ENCODE measurements at places on chromosomes 2 and 18.

GRCh38 chr2:61645911-61646310 lies 107.8 kb upstream of the XPO1 start:
- no peak for DNase-seq

DNA sequence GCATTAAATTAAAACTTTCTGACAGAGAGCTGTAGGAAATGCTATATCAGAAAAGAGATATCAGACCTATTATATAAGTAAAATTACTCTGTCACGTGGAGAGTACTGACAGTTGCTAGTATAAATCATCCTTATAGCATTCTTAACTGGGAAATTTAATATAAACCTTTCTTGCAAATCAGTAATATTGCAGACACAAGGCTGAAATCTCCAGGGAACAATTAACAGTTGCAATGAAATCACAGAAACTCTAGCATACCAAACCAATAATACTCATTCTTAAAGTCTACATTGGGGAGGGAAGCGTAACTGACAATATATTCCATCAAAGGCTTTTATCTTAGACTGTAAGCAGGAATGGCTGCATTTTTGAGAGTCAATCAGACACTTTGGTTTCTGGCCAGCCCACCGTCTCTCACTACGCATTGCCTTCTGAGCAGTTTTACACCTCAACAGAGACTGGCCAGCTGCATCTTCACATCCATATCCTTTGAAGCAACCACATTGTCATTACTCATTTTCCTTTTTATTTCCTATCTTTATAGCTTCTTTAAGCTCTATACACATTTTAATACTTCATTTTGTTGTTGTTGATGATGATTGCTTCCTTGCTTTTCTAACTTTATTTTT lies 536.0 kb upstream of the CDH2 start:
- no peak for DNase-seq

DNA sequence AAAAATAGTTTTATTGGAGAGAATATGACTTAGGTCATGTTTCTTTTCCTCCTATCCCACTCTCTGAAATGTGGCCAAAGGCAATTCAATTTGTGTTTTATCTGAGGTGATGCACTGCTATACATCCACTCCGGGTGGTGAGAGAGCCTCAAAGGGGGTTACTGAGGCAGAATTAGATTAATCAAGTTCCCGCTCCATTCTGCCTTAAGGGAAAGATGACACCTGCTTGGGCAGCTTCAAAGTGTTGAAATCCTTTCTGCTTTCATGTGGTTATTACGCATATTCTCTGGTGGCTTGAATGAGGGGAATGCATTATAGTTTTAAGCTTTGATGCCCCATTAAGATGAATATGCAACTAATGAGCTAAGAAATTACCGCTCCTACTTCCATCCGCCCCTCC lies 213.0 kb upstream of the TMEFF2 start:
- DNase-seq: no peak

- no peak for DNase-seq
Observed at GRCh38 chr18:22865354-22866116, 67.6 kb upstream of the RBBP8 start.

DNA sequence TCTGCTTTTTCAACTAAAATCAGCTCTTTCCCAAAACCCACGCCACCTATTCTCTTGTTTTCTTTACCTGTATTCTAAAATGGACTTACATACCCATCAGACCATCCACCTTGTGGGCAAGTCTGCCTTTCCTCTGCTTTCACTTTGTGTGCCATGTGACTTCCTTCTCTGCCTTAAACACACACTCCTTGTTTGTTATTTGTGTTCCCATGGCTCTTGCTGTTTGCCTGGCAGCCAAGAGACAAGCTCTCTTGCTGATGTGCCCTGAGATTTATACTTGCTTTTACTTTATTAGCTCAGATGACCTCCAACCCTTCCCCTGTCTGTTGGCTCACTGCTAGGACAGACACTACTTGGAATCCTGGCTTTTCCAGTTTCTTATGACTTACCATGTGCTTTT lies 309.7 kb upstream of the LRRTM4 start:
- no peak for DNase-seq

DNA sequence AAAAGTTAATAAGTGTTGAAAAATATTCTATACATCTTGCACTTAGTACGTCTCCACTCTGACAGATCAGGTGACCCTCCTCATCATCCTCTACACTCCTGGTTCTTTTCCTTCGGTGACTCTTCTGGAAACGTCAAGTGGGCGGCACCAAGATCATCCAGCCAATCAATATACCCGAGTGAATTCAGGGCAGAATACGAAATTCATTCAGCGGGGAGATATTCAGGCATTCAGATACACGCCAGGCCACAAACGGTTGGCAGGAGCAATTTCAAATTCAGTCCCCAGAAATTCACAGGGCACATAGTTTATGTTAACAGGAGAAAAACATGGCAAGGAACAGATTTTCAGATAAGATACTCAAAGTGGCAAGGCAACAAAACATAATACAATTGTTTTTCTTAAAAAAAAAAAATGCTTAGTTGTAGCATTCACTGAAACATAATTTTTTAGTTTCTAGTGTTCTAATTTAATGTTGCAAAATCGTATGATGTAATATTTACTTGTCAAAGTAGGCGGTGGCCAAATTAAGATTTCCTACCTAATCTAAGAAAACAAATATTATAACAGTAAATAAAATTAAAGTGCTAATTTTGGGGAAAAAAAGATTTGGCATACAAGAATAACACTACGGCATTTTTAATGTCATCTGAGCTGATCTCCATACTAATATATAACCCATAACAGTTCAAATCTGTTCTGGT lies 4.2 kb downstream of the CLK1 start:
- no peak for DNase-seq

GRCh38 chr2:35976611-35977010 lies 379.0 kb upstream of the CRIM1 start:
- no peak for DNase-seq

DNA sequence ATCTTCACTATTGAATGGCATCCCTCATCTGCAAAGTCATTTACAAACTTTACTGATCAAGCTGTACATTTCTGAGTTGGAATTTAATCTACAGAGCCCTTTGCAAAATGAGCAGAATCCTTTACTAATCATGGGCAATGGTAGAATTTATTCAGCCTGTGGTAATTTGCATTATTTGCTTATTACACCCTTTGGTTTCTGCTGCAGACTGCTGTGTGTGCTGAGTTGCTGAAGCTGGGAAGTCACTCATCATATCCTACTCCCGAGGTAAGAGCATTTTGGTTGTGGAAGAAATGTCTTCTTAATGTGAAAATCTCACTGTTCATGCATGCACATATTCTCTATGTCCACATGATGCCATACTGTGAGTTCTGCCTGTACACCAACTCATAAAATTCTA lies 357.4 kb upstream of the SLC39A10 start:
- no peak for DNase-seq

- no peak for DNase-seq
Observed at GRCh38 chr2:21020668-21021288, 23.1 kb downstream of the APOB start.

GRCh38 chr2:144935736-144936135 lies 415.8 kb upstream of the ZEB2 start:
- no peak for DNase-seq

DNA sequence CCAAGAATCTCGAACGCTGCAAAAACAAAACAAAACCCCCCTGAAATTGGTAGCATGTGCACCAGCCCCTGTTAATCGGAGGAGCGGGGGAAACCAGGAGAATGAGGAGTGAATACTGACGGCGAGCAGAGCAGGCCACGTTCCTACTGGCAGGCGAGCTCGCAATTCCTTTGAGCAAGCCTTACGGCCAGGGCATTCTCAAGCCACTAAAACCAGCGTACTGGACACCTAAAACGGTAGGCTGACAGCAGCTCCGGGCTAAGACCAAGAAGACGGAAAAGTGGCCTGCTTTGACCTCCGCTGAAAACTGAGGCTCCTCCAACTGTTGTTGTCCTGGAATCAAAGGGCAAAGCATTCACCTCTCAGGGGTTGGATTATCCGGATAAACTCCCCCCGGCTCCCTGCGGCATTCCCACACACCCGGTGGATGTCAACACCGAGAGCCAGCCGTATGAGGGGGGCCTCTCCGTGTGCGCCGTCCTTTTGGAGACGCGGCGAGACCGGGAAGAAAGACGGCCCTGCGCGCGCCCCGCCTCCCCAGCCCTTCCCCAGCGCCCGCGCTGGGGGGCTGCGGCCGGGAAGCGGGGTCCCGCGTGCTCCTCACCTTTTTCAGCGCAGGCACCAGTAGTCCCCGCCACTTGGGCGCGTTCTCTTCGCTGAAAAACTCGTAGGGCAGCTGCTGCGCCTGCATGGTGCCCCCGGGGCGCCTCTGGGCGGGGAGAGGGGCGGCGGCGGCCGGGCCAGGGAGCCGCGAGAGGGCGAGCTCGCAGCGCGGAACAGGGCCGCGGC lies 925 bp downstream of the SOS1 start:
- DNase-seq: peak; percentile 49

- no peak for DNase-seq
Observed at GRCh38 chr2:19426941-19427340, 68.5 kb upstream of the OSR1 start.

GRCh38 chr2:121471532-121472469 lies 58.9 kb upstream of the RNU4ATAC start:
- no peak for DNase-seq

GRCh38 chr2:168322325-168323007 lies 75.1 kb upstream of the STK39 start:
- DNase-seq: no peak

- DNase-seq: no peak
Observed at GRCh38 chr2:144438801-144439631, 80.9 kb downstream of the ZEB2 start.

DNA sequence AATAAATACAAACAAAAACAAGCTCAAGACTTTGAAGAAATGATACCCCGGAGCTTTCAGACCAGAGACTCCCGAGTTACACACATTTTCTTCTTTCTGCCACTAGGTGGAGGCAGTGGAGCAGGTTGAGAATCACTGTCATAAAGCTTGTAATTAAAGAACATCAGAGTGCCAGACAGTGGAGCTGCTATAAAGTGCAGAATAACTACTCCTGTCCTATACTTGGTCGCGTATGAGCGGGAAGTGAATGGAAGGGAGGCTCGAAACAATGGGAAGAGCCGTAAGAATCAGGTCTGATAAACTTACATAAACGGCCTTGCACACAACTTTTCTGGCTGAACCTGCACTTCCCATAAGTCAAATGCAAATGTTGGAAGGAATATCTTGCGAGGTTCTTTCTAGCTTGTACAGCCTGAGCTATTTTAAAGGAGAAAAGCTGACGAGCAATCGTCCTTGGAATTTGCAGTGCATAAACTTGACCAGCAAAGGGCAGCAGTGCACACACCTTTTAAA lies 189.0 kb downstream of the RPIA start:
- DNase-seq: no peak

- DNase-seq: no peak
Observed at GRCh38 chr18:26746398-26746797, 119.1 kb downstream of the AQP4 start.

- DNase-seq: no peak
Observed at GRCh38 chr18:56563568-56563967, 74.8 kb downstream of the TXNL1 start.

- no peak for DNase-seq
Observed at GRCh38 chr2:1987379-1987778, 243.1 kb upstream of the PXDN start.

DNA sequence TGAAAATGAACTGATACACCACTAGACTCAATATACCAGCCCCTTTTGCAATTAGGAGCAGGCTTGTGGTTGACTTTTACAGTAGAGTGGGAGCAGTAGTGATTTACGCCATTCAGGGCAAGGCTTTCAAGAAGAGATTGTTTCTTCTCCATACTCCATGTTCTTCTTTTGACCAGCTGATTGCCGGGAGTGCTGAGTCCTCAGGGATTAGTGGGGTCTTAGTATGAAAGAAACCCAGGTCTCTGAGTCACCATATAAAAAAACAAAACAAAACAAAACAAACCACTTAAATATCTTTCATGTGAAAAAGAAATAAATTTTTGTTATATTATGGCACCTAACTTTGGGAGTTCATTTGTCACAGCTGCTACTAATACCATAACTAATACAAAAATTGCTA lies 465.6 kb upstream of the TRIB2 start:
- no peak for DNase-seq

GRCh38 chr2:26772064-26773001 lies 8.2 kb downstream of the SLC35F6 start:
- no peak for DNase-seq

DNA sequence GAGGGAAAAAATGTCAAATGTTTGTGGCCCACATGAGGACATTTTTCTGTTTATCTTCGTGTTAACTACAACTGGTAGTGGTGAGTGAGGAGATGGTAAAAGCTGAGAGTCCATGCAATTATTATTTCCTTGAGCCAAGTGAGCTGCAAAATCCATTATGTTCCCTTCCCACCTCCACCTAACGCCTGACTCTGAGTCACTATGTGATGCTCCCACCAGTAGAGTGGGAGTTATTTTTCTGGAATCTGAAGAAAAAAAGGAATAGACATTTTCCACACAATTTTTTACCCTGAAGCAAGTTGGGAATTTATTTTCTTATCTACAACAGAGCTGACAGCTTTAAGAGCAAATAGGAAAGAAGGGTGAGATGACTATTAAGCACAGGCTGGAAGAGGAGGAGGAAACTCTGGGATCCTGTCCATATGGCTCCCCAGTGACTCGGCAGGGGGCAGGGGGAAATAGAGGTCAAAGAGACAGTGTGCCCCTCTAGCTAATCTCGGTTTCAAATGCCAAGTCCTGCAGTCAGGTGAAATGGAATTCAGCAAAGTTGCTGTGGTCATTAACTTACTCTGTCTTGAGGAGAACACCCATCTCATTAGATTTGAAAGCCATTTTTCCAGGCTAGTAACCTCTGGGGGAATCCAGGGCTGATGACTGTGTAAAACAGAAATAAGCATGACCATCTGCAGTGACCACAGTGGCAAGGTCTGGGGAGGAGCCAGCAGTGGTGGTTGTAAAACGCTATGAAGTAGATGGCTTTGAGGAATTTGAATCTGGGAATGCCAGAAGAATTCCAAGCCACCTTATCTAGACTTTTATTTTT lies 463.9 kb downstream of the STK39 start:
- DNase-seq: no peak

GRCh38 chr2:236016496-236016895 lies 151.7 kb downstream of the GBX2 start:
- DNase-seq: no peak

GRCh38 chr2:216478151-216478550 lies 20.5 kb upstream of the RPL37A start:
- DNase-seq: no peak

- DNase-seq: no peak
Observed at GRCh38 chr2:71608034-71608433, 154.7 kb downstream of the DYSF start.

DNA sequence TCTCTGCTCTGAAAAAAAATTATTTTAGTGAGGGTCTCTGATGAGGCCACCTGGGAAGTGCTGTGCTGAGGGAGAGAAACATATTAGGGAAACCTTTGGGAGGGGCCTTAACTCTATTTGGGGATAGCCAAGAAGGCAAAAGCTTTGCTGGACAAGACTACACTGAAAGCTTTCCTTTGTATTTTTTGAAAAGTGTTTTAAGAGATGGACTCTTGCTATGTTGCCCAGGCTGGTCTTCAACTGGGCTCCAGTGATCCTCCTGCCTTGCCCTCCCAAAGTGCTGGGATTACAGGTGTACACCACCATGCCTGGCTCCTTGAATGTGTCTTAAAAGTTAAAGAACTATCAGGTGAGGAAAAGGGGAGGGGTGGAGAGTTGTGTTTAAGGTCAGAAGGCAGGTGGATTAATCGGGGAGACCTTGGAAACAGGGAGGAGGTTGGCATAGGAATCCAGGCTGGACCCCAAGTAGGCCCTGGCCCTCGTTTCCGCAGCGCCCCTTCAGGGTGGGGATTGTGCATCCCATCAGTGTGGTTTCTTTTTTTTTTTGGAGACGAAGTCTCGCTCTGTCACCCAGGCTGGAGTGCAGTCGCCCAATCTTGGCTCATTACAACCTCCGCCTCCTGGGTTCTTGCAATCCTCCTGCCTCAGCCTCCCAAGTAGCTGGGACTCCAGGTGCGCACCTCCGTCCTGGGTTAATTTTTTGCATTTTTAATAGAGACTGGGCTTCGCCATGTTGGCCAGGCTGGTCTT lies 92.1 kb downstream of the MYCN start:
- no peak for DNase-seq
